AG09309 (cell line): ENCODE measurements at places on chromosomes 16 and 17.

DNA sequence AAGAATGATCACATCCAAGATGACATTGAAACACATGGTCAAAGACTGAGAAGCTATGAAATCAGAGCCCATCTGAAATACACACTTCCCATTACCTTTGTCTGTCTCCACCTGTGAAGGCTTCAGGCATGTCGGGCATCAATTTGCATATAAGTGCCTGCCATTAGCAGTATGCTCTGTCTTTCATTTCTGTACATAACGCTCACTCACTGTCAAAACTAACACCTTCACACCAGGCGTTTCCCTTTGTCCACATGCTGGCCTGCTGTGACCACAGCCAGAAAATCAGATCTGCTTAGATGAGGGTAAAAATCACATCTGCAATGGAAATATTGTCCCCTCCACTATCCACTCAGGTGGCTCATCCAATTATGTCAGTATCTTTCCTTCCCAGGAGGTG is 524.8 kb downstream of the TOX3 start:
- no peak for DNase-seq

GRCh38 chr17:67867591-67867990 is 42.3 kb downstream of the BPTF start:
- no peak for DNase-seq

- DNase-seq: no peak
Measured at GRCh38 chr17:29084541-29085146, 41.7 kb downstream of the PIPOX start.

DNA sequence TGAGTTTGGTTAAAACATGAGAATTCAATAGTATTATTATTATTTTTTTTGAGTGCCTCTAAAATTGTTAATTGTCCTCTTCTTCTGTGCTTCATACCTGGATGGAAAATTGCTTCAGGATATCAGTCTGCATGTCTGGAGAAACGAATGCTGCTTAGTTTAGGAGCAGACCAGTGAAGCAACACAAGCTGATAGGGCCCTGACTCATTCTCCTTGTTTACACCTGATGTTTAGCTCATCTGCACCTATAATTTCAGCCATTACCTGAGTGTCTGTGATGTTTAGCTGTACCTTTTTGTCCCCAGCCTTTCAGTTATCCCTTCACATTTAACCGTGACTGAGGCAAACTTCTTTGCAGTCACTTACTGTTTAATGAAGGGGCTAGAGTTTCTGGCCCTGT is 14.8 kb downstream of the SNTB2 start:
- no peak for DNase-seq

GRCh38 chr16:72923757-72924156 is 124.2 kb downstream of the ZFHX3 start:
- DNase-seq: no peak

GRCh38 chr17:81865733-81866439 is 5.3 kb downstream of the ARHGDIA start:
- no peak for DNase-seq
